ENCODE measurements at places on chromosomes 5 and 9.

DNA sequence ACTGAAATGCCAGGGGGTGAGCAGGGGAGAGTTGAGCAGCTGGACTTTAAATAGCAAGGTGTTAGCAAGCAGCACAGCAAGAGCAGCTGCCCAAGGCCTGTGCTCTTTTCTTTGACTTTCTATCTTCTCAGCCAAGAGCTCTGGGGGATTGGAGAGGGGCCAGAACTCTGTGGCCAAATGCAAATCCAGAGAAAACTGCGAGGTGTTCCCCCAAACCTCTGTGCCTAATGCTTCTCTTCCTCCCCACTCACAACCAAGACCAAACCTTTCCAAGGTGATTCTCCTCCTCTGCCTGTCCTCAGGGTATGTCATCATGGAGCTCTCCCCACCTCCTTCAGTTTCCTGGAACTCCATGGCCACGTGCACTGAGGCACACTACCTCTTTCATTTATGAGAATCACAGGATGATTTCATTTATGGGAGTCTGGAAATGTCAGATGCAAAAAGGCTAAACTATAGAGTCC lies 118.7 kb upstream of the WWC1 start:
- DNase-seq, result no peak

GRCh38 chr9:16726718-16727451 lies 143.6 kb downstream of the BNC2 start:
- peak; percentile 48 for DNase-seq

DNA sequence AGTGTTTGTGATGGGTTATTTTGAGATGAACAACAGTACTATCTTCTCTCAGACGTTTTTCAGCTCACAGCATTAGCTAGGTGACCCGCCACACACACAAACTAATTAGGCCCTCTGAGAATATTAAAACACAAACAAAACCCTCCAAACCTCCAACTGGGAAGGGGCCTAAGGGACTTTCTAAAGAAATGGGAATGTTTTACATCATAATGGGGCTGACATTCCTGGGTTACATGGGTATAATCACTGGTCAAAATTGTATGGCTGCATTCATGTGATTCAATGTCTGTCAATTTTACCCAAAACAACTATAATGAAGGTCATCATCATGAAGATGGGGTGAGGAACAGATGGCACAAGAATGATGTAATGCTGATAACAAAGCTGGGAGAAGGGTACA lies 59.6 kb downstream of the SPTLC1 start:
- DNase-seq, result no peak

DNA sequence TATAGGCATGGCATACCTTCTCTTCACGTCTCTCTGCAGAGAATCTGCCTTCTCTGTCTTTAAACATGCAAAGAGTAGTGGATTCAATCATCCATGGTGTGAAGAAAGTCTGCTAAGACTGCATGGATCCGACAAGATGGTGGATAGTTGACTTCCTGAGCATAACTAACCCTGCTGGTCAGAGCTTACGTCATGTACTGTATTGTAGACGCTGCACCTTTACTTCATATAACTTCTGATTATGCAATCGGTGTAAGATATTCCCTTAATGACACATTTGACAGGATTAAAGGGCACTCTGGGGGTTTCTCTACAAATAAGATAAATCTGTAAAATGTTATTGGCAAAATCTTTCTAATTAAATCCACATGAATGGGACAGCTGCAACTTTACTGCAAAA lies 240.3 kb upstream of the NREP start:
- no peak for DNase-seq

DNA sequence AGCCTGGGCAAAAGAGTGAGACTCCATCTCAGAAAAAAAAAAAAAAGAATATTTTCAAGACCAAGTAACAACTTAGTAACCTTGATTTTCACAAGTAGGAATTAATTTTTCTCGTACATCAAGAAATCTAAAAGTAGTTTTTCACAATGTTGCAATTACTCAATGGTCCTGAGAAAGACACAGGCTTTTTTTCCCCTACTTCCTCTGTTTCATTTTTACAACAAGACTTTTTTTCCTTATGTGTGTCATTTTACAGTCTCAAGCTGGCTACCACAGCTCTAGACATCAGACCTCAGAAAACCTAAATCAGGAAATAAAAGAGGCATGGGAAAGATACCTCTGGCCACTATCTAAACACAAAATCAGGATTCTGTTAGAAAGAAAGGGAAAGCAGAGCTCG lies 45.9 kb downstream of the WDR36 start:
- DNase-seq, result no peak

All from common myeloid progenitor, CD34-positive (primary cell).